ENCODE measurements at places on chromosomes 3 and 15.
A peak's percentile ranks its signal among the peaks of the same experiment; 100 is the strongest.

DNA sequence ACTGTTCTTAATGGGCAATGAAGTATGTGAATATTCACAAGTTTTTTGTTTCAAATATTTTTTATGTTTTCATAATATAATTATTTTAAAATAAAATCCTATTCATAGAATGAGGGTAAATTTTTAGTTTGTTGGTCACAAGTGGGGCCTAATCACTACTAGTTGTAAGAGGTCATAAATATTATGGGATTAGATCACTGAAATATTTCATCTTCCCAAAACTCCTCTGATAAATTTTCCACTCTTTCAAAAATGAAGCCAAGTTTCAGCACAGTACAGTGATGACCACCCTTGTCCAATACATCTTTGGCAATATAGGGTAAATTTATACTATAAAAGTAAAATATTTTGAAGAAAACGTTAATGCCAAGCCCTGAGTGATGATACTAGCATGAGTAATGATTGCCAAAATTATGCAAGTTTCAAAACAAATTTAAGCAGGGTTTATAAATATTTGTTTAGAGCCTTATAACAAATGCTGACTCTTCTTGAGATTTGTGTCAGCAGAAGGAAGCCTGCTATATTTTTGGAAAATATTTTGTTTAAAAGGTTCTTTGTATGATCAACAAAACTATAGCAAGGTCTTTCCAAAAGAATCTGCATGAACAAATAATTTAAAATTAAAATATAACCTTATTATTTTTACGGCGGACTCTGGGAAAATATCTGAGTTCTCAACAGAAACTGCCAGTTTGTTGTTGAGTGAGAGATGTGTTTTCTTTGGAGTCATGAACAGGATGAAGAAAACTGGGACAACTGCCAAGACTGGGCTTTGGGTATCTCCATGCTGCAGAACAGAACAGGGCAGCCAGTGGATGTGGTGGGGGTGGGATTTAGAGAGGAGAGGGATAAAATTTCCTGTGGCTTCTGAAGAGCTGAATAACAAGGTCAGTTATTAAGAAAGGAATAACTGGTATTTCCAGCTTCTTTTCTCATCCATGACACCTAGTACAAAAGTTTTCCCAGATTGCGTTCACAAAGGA lies 17.9 kb upstream of the TM4SF1 start:
- no peaks in the 10 kb centered on the region for H3K27me3 ChIP-seq
- H3K27ac ChIP-seq = no peak overlapping the region
- no peak for DNase-seq
- H3K4me3 ChIP-seq = no peak overlapping the region
- H3K4me1 ChIP-seq = peaks cover 15% of the 10 kb centered on the region
- H3K36me3 ChIP-seq = no peaks in the 10 kb centered on the region

DNA sequence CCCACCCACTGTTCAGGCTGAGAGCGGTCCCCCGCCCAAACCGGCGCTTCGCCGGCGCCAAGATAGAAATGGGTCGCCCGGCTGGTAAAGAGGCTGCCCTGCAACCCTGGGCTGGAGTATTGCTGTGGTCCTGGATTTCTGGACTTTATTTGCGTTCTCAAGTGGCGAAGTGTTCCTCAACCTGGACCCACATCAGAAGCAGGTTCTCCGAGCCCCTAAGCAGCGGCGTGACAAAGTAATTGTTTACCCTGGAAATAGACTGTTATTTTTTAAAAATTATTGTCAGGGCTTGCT lies 481 bp upstream of the DYNC1LI1 start:
- peak overlapping the region; percentile 81 for H3K4me3 ChIP-seq
- H3K36me3 ChIP-seq = no peaks in the 10 kb centered on the region
- H3K27ac ChIP-seq = peak overlapping the region; percentile 55

GRCh38 chr3:141402476-141403171 lies 34.3 kb downstream of the ZBTB38 start:
- H3K4me1 ChIP-seq = peaks cover 61% of the 10 kb centered on the region
- peak overlapping the region; percentile 80 for H3K27ac ChIP-seq
- peak overlapping the region; percentile 52 for H3K4me3 ChIP-seq
- H3K27me3 ChIP-seq = no peaks in the 10 kb centered on the region
- no peak for DNase-seq

DNA sequence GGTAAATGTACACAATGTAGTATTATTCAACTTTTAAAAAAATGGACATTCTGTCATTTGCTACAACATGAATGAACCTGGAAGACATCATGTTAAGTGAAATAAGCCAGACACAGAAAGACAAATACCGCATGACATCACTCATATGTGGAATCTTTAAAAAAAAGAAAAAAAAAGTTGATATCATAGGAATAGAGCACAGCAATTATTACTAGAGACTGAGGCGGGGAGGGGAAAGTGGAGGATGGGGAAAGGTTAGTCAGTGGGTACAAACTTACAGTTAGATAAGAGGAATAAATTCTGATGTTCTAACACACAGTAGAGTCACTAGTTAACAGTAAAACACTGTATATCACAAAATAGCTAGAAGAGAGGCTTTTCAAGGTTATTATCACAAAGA lies 22.2 kb downstream of the RYK start:
- no peaks in the 10 kb centered on the region for H3K36me3 ChIP-seq
- H3K4me3 ChIP-seq = no peak overlapping the region
- H3K27ac ChIP-seq = no peak overlapping the region
- H3K4me1 ChIP-seq = peaks cover 21% of the 10 kb centered on the region
- no peaks in the 10 kb centered on the region for H3K27me3 ChIP-seq
- no peak for DNase-seq

GRCh38 chr3:170128977-170129431 lies 52.5 kb downstream of the PHC3 start:
- H3K27ac ChIP-seq = no peak overlapping the region
- no peak for DNase-seq
- H3K4me3 ChIP-seq = no peak overlapping the region
- H3K36me3 ChIP-seq = peaks cover 15% of the 10 kb centered on the region

DNA sequence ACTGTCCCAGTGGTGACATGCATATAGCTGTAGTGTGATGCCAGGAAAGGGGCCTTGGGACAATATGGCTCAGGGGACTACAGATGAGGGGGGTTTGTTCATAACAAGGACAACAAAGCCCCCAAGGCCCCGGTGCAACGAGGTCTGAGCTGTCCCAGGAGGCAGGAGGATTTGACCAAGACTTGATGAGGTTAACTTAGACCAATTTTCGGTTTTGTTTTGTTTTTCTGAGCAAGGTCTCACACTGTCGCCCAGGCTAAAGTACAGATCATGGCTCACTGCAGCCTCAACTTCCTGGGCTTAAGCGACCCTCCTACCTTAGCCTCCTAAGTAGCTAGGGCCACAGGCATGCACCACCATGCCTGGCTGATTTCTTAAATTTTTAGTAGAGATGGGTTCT lies 23.8 kb downstream of the EFCAB12 start:
- no peak overlapping the region for H3K27ac ChIP-seq
- no peak for DNase-seq
- H3K36me3 ChIP-seq = no peaks in the 10 kb centered on the region
- H3K4me3 ChIP-seq = no peak overlapping the region
- no peaks in the 10 kb centered on the region for H3K4me1 ChIP-seq
- no peaks in the 10 kb centered on the region for H3K27me3 ChIP-seq

- no peaks in the 10 kb centered on the region for H3K27me3 ChIP-seq
- no peak overlapping the region for H3K4me3 ChIP-seq
- no peak for DNase-seq
- H3K36me3 ChIP-seq = no peaks in the 10 kb centered on the region
- no peak overlapping the region for H3K27ac ChIP-seq
- H3K4me1 ChIP-seq = no peaks in the 10 kb centered on the region
These were observed 263.2 kb downstream of the NR2F2 start for GRCh38 chr15:96593735-96594134.

- no peaks in the 10 kb centered on the region for H3K36me3 ChIP-seq
- no peaks in the 10 kb centered on the region for H3K4me1 ChIP-seq
- H3K4me3 ChIP-seq = no peak overlapping the region
- no peak overlapping the region for H3K27ac ChIP-seq
These were observed 36.2 kb upstream of the COL6A6 start for GRCh38 chr3:130480736-130481135.

- no peak overlapping the region for H3K4me3 ChIP-seq
- no peaks in the 10 kb centered on the region for H3K4me1 ChIP-seq
- H3K36me3 ChIP-seq = no peaks in the 10 kb centered on the region
These were observed 39.6 kb downstream of the ERC2 start for GRCh38 chr3:56428667-56429066.

DNA sequence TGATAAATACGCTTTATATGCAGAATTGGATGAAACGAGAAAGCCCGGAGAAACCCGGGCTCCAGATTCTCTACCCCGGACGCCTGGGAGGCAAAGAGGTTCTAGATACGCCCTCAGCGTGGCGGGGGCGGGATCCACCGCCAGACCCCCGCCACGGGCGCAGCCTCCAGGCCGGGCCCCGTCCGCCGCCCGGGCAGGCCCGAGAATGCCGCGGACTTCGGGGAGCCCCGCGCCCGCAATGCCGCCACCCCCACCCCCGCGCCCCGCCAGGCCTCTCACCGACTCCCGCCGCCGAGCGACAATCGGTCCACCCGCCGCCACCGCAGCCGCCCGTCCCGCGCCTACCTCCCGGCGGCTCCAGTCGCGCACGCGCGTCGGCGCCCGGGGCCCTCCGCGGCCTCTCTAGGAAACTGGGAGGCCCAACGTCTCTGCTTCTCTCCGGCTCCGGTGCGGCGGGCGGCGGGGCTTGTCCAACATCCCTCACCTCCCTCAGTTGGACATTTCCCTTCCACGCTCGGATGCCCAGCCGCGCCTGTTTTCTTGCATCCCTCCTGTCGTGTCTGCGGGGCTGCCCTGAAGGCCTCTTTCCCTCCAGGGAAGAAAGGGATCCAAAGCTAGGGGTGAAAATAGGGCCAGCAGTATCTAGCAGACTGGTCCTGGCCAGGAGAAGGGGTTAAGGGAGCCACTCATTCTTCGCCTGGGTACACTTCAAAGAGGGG lies at the start of gene ZNF445:
Gene ZNF445 (minus strand): TSS at position 359 of the 719 bp plus-strand sequence. CDS start 22,121 bp downstream, outside the sequence.
- H3K36me3 ChIP-seq = no peaks in the 10 kb centered on the region
- H3K27me3 ChIP-seq = no peaks in the 10 kb centered on the region
- peak within 1 kb of the TSS; percentile 94 for H3K4me3 ChIP-seq
- no peak for DNase-seq

- no peak overlapping the region for H3K27ac ChIP-seq
- H3K27me3 ChIP-seq = no peaks in the 10 kb centered on the region
- no peak for DNase-seq
- no peak overlapping the region for H3K4me3 ChIP-seq
These were observed 8.3 kb upstream of the TM4SF4 start for GRCh38 chr3:149466192-149466591.

- no peaks in the 10 kb centered on the region for H3K36me3 ChIP-seq
- no peak overlapping the region for H3K4me3 ChIP-seq
- H3K27ac ChIP-seq = no peak overlapping the region
- H3K27me3 ChIP-seq = no peaks in the 10 kb centered on the region
- no peak for DNase-seq
- no peaks in the 10 kb centered on the region for H3K4me1 ChIP-seq
These were observed 251.7 kb upstream of the GOLGA6L4 start for GRCh38 chr15:83983634-83984458.

DNA sequence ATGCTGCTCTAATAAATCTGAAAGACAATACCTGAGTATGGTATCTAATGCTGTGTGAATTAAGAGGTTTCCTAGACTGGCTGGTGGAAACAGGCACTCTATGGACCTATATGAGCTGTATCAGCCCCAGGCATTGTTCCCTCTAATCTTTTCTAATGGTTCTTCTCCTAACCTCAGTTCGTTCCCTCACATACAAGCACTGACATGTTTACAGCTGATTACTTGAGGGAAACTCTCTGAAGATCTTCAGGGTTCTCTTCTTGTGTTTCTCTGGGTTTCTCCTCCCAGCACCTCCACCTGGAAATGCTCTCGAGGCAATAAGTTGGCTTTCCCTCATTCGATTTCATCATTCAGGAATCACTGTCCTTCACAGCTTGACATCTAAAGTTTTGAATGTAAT lies 52.9 kb downstream of the KLF15 start:
- peaks cover 13% of the 10 kb centered on the region for H3K4me1 ChIP-seq
- H3K27me3 ChIP-seq = no peaks in the 10 kb centered on the region
- no peak overlapping the region for H3K4me3 ChIP-seq
- no peak for DNase-seq
- H3K27ac ChIP-seq = peak overlapping the region; percentile 50

- H3K36me3 ChIP-seq = no peaks in the 10 kb centered on the region
- no peak overlapping the region for H3K27ac ChIP-seq
- H3K4me1 ChIP-seq = no peaks in the 10 kb centered on the region
- no peaks in the 10 kb centered on the region for H3K27me3 ChIP-seq
These were observed 191.3 kb upstream of the ZNF385D start for GRCh38 chr3:21942328-21942727.

GRCh38 chr15:62552444-62552843 lies 387.4 kb upstream of the C2CD4B start:
- H3K27me3 ChIP-seq = no peaks in the 10 kb centered on the region
- H3K27ac ChIP-seq = no peak overlapping the region
- DNase-seq = no peak
- H3K4me3 ChIP-seq = no peak overlapping the region

- DNase-seq = no peak
- no peak overlapping the region for H3K27ac ChIP-seq
- H3K4me1 ChIP-seq = no peaks in the 10 kb centered on the region
- no peak overlapping the region for H3K4me3 ChIP-seq
These were observed 57.7 kb upstream of the RASGRP1 start for GRCh38 chr15:38622304-38622703.

DNA sequence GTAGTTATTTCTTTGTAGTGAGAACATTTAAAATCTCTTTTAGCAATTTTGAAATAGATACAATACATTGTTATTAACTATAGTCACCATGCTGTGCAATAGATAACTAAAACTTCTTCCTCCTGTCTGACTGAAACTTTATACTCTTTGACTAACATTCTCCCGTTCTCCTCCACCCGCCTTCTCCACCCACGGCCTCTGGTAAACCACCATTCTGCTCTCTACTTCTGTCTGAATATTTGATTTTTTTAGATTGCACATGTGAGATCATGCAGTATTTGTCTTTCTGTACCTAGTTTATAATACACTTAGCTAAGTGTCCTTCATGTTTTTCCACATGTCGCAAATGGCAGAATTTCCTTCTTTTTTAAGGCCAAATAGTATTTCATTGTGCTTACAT lies 72.8 kb upstream of the RBM5 start:
- no peak overlapping the region for H3K27ac ChIP-seq
- peaks cover 2% of the 10 kb centered on the region for H3K36me3 ChIP-seq
- no peak for DNase-seq
- no peaks in the 10 kb centered on the region for H3K27me3 ChIP-seq
- H3K4me3 ChIP-seq = no peak overlapping the region

DNA sequence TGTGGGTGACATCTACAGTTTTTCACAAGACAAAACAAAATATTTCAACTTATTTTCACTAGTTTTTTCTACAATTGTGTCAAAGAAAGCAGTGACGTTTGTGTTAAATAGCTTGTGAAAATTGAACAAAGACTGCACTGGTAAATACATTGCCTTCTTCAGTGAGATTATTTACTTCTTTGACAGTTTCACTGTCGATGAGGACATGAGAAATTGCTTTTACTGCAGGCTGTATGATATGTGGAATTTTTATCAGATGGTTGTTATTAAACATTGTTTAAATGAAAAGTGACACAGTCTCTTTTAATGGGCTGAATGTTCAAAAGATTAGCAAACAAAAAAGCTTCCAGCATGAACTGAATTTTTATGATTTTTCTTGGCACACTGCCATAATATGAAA lies 773.9 kb upstream of the CADM2 start:
- no peaks in the 10 kb centered on the region for H3K27me3 ChIP-seq
- no peak overlapping the region for H3K4me3 ChIP-seq
- DNase-seq = no peak
- no peaks in the 10 kb centered on the region for H3K36me3 ChIP-seq
- H3K27ac ChIP-seq = no peak overlapping the region
- H3K4me1 ChIP-seq = no peaks in the 10 kb centered on the region

- H3K27me3 ChIP-seq = no peaks in the 10 kb centered on the region
- H3K4me3 ChIP-seq = no peak overlapping the region
- H3K36me3 ChIP-seq = no peaks in the 10 kb centered on the region
These were observed 316.9 kb upstream of the ICE2 start for GRCh38 chr15:60795889-60796288.

Measured in keratinocyte (primary cell).